NB4 (cell line): ENCODE measurements at places on chromosomes 5 and 9.

DNA sequence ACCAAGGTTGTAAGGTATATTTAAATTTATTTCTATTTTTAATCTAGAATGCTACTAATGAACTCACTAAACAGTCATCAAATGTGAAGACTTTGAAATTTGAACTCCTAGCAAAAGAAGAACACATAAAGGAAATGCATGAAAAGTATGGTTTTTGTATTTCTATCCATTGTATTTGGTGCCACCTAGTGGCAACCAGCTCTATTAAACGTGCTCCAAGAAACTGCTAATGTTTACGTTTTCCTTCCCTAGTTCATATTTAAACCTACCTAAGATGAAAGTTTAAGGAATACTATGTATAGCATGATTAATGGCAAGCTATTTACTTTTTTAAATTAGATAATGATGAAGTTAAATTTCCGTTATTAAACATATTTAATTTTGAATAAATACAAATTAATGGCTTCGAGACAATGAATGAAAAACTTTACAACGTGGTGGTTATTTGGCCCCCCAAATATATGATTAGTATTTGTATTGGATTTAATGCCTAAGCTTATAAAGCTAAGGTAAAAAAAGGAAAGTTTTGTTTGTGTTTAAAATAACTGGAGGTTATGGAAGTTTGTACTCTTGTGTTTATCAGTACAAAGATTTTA lies 115.9 kb upstream of the SH3GL2 start:
- DNase-seq, result peak; percentile 82

DNA sequence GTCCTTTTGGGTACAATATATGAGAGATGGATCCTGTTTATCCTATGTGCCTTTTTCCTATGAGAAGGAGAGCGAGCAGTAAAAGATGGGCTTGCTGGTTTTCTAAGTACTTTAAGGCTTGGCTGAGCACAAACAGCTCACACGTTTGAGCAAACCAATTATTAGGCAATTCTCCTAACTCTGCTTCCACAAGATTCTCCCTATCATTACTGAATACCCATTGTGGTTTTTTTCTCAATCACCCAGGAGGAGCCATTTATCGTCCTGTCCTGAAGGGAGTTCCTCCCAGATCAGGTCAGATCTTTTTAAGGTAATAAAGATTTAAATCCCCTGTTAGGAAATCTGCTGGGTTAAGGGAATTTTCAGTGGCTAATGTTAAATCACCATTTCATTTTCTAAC lies 19.4 kb upstream of the C1QTNF3 start:
- DNase-seq, result no peak

- no peak for DNase-seq
These were observed 1108.3 kb upstream of the DMAC1 start for GRCh38 chr9:8907868-8908267.

DNA sequence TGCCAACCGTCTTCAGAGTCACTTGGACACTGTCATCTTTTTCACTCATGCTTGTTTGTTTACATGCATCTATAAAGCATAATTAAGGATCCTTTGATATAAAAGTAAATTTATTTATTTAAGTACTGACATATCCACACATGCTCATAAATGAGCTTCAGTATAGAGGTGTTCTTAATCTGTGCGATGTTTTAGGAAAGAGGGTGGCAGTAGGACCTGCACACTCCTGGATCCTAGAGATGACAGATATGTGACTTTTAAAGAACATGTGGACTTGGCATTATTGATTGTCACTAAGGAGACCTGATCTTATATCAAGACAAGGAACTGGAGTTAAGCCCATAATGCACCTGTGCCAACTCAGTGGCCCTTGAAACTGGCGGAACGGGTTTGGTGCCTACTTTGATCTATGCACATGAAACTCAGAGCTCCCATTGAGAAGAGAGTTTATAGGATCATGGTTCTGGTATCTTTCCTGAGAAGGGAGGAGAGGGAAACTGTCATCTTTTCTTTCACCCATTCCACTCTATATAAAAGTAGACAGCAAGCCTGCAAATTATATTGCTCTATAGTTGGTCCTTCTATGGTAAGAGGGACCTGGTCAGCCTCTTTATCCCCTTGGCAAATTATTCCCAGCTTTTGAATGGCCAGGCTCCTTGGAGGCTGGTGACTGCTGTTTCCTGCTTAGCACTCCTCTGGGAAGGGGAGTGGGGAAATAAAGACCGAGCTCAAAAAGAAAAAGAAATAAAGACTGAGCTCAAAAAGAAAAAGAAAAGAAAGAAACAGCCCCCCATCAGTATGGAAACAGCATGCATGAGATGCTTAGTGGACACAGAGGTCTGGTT lies 57.8 kb upstream of the LIFR start:
- no peak for DNase-seq

- DNase-seq, result no peak
These were observed 75.2 kb upstream of the SSBP2 start for GRCh38 chr5:81826128-81826527.

- no peak for DNase-seq
These were observed 135.0 kb downstream of the OXCT1 start for GRCh38 chr5:41735213-41735612.

- no peak for DNase-seq
These were observed 5.8 kb downstream of the OCLN start for GRCh38 chr5:69498384-69498783.

DNA sequence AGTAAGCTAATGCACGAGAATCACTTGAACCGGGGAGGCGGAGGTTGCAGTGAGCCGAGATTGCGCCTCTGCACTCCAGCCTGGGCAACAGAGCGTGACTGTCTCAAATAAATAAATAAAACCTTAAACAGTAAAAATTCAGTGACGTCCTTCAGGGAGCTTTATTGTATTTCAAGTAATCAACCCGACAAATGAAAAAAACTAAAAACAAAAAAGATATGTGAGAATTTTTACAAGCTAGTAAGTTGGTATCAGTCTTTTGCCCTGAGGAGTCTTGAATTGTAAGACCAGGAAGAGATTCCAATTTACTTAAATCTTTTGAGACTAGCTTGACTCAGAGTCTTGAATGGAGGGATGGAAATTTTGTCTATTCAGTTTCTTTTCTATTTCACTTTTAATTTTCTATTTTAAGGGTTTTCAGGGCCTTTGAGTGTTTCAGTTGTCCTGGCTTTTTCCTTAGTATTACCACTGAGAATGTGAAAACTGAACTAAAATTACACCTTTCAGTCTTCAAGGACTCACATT lies 126.0 kb upstream of the DHFR start:
- no peak for DNase-seq

- DNase-seq, result peak; percentile 97
These were observed 146.2 kb downstream of the GOLPH3 start for GRCh38 chr5:32027717-32028458.

GRCh38 chr5:66209794-66210193 lies 65.7 kb downstream of the SREK1 start:
- DNase-seq, result no peak

GRCh38 chr5:173326501-173326960 lies 1.7 kb downstream of the STC2 start:
- peak; percentile 33 for DNase-seq

DNA sequence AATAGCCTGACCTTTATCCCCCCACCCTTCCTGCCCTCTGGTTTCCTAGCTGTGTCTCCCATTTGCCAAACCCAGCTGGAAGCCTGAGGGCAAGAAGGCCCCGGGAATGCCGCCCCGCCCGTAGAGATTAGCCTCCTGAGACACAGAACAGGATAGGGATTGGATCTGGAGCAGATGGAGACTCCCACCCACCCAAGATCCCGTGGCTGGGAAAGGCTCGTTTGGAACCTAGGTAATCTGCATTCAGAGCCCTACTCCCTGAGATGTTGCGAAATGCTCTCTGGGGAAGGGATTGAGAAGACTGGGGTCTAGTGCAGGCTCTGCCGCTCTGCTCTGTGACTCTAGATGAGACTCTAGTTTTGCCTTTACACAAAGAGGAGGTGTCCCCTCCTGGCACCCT lies 10.9 kb downstream of the AQP3 start:
- DNase-seq, result peak; percentile 71

DNA sequence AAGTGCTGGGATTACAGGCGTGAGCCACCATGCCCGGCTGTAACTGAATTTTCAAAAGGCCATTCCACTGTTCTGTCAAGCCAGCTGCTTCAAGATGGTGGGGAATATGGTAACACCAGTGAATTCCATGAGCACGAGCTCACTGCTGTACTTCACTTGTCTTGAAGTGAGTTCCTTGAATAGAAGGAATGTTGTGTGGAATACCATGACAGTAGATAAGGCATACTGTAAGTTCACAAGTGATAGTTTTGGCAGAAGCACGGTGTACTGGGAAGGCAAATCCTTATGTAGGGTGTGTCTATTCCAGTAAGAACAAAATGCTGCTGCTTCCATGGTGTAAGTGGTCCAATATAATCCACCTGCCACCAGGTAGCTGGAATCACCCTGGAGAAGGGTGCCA lies 6.6 kb upstream of the PRXL2C start:
- DNase-seq, result no peak

GRCh38 chr5:62167561-62168057 lies 138.4 kb upstream of the KIF2A start:
- DNase-seq, result no peak

- no peak for DNase-seq
These were observed 780.1 kb upstream of the DMAC1 start for GRCh38 chr9:8579661-8580060.

GRCh38 chr9:24479361-24480059 lies 66.2 kb downstream of the IZUMO3 start:
- no peak for DNase-seq
